ENCODE measurements at places on chromosomes 4 and X.

DNA sequence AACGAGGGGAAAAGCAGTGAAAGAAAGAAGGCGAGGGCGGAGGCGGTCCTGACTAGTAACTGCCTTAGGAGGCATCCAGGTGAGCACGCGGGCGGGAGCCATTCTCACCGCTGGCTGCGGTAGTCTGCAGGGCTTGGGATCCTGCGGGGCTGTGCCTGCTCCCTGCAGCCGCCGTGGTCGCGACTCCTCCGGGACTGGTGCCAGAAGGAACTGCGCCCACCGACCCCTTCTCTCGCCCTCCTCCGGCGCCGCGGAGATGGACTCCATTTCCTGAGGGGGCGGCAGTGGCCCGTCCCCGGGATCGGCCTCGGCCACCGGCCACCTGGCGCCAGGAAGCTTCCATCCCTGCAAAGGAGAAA, 543 bp downstream of the NFXL1 start:
- DNase-seq, result no peak

DNA sequence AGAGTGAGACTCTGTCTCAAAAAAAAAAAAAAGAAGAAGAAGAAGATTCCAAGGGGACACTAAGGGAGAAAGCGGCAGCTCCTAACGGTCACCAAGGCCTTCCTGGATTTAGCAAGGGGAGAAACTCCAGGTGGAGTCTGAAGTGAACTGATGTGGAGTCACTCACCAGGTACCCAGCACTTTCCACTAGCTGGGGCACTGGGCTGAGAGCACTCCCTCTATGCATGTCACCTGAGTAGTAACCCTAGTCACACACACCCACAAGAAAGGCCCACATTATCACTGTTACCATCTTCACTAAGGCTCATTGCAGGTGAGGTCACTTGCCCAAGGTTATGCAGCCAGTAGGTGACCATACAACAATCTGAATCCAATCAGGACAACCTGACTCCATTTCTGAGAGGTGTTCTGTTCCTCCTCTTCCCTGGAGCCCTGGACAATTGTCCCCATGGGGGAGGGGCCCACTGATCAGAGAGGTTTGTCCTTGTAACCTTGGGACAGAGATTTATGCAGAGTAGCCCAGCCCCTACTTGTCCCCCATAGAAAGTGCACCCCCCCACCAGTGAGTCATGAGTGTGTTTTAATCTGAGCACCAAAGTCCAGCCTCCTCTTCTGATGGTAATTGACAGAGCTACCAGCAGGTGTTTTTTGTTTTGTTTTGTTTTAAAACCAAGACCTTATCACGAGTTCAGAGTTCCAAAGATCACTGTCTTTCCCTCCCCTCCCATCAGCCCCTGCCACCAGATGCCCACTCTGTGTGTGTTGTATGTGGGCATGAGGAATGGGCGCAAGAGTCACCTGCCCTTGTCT, 5.9 kb upstream of the SASH3 start:
- DNase-seq, result no peak

GRCh38 chr4:74490736-74491135, 45.8 kb downstream of the AREG start:
- DNase-seq, result no peak

DNA sequence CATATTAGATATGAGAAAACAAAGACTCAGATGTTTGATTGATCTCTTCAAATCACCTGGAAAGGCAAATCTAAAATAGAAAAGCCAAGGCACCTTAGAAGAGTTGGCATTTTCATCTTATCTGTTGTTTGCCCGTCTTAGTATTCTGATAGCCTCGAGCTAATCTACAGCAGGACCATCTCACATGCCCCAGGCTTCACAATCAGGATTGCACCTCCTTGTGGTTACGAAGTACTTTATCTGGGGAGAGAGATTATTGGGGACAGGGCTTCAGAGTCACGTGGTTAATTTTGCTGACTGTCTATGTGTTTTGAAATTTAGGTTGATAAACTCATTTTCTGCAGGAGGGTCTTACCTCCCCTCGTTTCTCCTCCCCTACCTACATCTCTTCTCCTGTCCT, 313.1 kb upstream of the ANXA10 start:
- no peak for DNase-seq

- no peak for DNase-seq
Measured at GRCh38 chr4:7395645-7396044, 39.1 kb downstream of the PSAPL1 start.

- no peak for DNase-seq
Measured at GRCh38 chrX:29947225-29947624, 268.1 kb upstream of the MAGEB2 start.

DNA sequence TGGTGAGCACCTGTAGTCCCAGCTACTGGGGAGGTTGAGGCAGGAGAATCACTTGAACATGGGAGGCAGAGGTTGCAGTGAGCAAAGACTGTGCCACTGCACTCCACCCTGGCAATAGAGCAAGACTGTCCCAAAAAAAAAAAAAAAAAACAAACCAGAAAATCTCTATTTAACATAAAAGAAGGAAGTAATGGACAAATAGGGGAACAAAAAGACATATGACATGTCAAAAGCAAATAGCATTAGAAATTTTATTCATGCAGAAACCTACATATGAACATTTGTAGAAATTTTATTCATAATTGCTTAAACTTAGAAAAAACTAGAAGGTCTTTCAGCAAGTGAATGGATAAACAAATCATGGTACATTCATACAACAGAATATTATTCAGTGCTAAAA, 97.1 kb upstream of the SH3RF1 start:
- no peak for DNase-seq

GRCh38 chr4:23516716-23517115, 373.1 kb downstream of the PPARGC1A start:
- DNase-seq, result no peak

DNA sequence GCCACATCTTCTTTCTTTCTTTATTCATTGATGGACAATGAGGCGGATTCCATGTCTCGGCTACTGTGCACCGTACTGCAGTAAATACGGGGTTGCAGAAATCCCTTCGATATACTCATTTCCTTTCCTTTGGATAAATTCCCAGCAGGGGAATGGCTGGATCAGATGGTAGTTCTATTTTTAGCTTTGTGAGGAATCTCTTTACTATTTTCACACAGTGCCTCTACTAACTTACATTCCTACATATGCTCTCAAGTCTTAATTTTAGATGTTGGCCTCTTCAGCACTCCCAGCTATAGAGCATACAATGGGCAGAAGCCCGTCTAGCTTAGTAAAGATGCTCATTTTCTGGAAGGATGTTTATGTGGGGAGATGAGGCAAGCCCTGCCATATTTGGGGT, 317.4 kb downstream of the ASMT start:
- no peak for DNase-seq

- no peak for DNase-seq
Measured at GRCh38 chr4:52572936-52573485, 86.1 kb downstream of the USP46 start.

GRCh38 chrX:30904632-30905031, 15.6 kb upstream of the TAB3 start:
- no peak for DNase-seq

DNA sequence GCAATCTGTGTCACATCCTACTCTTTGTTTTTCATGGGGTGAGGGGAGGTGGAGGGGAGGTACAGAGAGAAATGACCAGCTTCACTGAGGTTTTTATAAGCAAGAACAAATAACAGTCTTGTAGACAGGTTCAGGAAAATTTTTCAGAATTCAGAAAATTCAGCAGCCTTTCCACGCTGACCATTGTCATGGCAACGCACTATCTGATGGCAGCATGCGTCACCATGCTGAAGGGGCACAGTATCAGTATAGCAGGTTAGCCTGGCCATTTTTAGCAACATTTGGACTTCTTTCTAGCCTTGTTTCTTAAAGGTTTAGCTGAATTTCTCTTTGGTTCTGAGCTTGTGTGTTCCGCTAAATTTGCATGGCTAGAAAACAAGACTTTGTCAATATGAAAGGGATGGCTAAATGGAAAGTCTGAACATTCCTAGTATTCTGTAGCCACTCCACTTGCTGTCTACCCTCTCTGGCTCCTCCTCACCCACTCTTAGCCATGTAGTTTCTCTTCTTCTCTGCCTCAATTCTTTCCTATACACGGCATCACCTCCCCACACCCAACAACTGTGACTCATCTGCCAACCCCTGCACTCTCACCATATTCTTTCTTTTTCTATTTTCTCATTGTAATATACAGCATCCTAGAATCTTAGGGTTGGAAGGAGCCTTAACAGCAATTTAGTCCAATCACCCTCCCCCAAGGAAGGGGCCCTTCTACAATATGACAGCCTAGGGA, 42.7 kb upstream of the CITED1 start:
- no peak for DNase-seq

GRCh38 chrX:39477762-39478120, 620.0 kb downstream of the BCOR start:
- no peak for DNase-seq

GRCh38 chr4:75172551-75172950, 239.6 kb downstream of the PARM1 start:
- no peak for DNase-seq

GRCh38 chrX:103398421-103398864, 22.1 kb downstream of the BEX3 start:
- DNase-seq, result no peak

DNA sequence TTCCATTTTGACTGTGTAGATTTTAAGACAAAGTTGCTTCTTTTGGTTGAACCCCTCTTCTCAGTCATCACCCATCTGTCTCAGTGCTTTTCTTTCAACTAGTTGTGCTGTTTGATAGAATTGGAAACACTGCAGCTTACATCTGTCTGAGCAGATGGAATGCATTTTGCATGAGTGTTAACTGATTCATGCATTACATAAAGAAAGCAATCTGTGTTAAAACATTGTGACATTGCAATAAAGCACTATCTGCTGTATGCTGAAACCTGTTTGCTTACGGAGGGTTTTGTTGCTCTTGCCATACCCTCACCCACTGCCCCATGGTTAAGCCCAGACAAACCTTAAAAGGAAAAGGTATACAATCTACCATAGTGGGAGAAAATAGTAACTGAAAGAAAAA, 47.4 kb downstream of the NRK start:
- DNase-seq, result no peak

DNA sequence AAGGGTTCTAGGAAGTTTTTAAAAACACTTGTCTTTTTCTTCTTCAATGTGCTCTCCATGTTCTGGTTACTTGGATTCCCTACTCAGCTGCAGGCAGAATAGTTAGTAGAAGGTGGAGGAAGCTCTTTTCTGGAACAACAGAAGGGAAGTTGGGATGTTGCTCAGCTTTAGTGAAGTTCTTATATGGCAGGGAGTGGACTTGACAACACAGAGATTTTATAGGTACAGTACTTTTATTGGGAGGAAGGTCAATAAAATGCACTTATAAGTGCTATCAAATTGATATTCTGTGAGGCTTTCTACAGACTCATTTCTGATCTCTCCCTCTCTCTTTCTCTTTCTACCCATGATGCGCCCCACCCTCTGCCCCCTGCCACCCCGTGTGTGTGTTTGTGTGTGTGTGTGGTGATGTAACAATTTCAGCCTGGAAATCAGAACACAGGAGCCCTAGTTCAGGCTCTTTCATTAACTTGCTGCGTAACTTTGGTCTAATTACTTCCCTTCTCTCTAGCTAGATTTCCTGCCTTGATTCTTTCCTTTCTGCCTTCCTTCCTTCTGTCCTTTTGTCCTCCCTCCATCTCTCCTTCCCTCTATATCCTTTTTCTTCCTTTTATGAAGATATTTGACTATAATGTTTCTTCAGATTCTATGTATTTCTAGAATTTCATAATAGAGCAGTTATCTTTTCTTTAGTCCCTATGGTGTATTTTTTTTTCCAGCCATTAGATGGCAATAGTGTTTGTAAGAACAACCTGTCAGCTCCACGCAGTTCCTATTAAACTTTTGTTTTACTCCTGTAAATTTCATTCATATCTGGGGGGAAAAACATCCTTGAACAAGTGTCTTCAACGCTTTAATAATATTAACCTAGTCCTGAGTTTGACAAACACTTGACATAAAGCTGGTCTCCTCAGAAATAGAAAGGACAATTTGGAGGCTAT, 37.1 kb downstream of the HEPH start:
- DNase-seq, result no peak

DNA sequence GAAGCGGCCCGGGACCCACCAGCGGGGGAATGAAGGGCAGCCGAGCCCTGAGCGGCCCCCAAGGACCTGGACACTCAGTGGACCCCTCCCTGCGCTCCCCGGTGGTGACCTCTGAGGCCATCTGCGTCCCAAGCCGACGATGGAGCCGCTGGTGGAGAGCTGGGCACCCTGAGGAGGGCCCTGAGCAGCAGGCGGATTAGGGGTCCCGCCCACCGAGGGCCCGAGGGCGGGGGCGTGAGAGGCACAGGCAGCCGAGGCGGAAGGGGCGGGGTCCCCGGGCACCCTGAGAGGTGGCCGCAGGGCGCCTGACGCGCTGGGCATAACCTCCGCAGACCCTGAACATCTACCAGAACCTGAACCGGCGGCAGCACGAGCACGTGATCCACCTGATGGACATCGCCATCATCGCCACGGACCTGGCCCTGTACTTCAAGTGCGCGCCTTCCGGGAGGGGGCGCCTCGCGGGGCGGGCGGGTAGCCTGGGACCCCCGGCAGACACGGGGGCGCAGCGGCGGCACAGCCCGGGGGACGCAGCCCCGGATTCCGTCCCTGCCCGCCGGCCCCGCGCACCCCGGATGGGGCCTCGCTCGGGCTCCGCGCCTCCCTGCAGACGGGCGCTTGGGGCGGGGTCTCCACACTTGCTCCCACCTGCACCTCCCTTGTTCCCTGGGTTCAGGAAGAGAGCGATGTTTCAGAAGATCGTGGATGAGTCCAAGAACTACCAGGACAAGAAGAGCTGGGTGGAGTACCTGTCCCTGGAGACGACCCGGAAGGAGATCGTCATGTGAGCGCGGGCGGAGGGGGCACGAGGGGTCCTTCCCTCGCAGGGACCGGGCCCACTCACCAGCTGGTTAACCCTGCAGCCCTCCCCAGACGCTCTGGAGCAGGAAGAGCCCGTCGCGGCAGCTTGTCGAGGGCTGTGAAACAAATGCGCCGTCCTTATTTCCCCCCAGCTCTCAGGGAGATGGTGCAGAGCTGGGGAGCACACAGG, 10.3 kb downstream of the ATP5ME start:
- no peak for DNase-seq

GRCh38 chrX:69884210-69884609, 165.5 kb downstream of the AWAT2 start:
- DNase-seq, result no peak

DNA sequence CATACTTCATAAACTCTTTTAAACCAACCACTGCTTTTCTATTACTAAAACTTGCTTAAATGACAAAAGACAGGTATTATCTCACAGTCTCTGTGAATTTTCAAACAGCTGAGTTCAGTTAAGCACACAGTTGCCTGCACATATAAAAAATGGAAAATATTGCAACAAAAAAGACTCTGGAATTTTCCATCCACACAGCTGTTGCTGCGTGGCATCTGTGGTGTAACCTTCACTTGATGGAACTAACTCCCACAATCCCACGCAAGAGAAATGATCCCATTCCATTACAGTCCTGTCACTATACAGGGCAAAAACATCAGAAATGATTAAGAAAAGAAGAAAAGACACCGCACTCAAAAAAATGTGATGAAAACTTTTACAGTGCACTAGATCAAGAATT, 149.8 kb upstream of the TBL1X start:
- no peak for DNase-seq

GRCh38 chr4:61400439-61401038, 200.4 kb downstream of the ADGRL3 start:
- DNase-seq, result no peak

- no peak for DNase-seq
Measured at GRCh38 chr4:7439699-7440098, 5.0 kb upstream of the PSAPL1 start.

- no peak for DNase-seq
Measured at GRCh38 chr4:79757600-79757999, 315.4 kb downstream of the ANTXR2 start.
